ENCODE measurements at places on chromosomes 6 and 20.

- DNase-seq: no peak
Observed at GRCh38 chr6:68876792-68877493, 241.9 kb downstream of the ADGRB3 start.

DNA sequence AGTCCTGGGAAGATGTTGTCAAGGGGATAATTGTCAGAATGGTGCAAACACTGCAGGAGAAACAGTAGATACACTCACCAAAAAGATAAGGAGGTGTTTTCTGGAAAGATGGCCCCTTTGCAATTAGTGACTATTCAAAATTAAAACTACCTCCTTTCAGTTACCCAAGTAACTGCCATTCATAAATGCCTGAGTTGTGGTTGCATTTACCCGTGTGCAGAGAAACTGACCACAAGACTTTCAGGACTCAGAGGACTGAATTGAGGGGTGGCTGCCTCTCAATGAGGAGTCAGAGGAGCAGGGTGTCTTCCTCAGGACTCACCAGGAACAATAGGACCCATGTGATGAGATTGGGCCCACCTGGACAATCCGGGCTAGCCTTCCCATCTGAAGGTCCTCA is 39.0 kb downstream of the GCM1 start:
- no peak for DNase-seq

DNA sequence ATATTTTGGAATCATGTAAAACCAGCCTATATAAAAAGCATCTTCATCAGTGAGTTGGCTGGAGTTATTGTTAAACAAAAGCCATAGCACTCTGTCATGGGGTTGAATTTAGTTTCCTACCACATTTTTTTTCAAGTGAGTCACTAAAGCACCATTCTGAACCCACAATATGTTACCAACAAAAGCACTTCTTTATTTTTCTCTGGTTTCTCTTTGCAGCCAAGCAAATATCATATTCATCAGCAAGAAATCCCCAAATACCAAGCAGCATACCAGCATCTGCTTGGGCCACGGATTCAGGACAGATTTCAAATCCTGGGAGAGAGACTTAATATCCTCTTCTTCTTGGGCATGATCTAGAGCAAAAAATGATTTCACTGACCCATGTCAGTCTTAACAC is 441.4 kb downstream of the BCKDHB start:
- DNase-seq: no peak

GRCh38 chr20:54431156-54431944 is 44.0 kb upstream of the DOK5 start:
- DNase-seq: no peak

- DNase-seq: no peak
Observed at GRCh38 chr6:137776786-137777686, 90.0 kb upstream of the TNFAIP3 start.

DNA sequence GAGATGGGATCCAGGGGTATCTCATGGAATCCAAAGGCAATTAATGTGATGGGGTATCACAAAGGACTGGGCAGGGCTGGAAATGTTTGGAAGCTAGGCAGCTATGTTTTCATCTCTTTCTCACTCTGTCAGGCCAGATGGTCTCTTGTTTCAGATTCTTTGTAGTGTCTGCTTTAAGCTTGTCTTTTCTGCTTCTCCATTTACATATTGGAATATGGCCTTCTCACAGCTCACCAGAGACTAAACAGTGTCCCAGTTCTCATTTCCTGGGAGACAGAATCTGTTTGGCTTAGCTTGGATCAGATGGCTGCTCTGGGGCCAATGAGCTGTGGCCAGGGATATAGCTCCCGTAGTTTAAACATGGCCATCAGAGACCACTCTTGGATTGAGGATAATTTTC is 78.9 kb downstream of the SLC35F1 start:
- no peak for DNase-seq

DNA sequence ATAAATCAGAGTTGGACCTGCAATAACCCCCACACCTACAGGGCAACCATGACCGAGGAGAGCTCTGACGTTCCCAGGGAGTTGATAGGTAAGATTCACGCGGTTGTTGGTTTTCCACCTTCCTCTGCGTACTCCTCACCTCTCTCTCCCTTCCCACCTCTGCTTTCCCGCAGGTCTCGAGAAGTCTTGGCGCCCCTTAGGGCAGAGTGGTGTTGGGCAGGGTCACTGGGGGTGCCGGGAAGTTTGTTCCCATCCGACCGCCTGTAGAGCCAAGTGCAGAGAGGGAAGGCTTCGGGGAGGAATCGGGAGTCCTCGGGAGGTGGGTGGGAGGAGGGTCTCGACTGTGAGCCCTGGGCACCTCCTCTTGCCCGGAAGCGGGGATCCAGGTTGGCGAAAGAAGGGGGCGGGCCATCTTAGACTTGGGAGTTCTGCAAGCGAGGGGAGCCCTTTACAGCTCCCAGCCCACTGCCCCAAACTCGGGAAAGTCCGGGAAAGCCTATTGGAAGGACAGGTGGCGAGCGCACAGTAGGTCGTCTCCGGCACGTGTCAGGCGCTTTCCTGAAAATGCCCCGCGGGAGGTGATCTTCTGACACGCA is 672 bp downstream of the CARMIL1 start:
- DNase-seq: no peak
